ENCODE measurements at places on chromosomes 6 and 20.

DNA sequence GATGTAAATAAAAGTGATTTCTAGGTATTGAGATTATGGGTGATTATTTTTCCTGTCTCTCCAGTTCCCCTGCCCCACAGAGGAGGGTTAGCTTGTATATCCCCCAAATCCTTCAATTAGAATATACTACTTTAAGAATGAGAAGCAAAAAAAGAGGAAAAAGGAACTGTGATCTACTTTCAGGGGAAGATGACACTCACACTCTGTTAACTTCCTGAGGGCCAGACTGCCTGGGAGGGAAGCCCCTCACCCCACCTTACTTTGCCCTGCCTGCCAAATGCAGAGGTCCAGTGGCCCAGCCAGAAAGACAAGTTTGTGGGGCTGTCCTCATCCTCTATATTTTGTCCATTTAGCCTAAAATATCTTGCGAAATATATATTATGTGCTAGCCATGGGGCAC lies 9.2 kb upstream of the LY86 start:
- no peak for DNase-seq

DNA sequence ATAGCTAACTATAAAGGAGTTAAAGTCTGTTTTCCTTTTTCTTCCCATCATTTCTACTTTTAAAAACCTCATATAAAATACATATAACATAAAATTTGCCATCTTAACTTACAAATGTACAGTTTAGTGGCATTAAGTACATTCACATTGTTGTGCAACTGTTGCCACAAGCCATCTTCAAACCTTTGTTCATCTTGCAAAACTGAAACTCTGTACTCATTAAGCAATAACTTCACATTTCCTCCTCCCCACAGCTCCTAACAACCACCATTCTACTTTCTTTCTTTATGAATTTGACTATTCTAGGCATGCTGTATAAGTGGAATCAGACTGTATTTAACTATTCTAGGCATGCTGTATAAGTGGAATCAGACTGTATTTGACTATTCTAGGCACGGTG lies 4.5 kb downstream of the CCDC170 start:
- no peak for DNase-seq

DNA sequence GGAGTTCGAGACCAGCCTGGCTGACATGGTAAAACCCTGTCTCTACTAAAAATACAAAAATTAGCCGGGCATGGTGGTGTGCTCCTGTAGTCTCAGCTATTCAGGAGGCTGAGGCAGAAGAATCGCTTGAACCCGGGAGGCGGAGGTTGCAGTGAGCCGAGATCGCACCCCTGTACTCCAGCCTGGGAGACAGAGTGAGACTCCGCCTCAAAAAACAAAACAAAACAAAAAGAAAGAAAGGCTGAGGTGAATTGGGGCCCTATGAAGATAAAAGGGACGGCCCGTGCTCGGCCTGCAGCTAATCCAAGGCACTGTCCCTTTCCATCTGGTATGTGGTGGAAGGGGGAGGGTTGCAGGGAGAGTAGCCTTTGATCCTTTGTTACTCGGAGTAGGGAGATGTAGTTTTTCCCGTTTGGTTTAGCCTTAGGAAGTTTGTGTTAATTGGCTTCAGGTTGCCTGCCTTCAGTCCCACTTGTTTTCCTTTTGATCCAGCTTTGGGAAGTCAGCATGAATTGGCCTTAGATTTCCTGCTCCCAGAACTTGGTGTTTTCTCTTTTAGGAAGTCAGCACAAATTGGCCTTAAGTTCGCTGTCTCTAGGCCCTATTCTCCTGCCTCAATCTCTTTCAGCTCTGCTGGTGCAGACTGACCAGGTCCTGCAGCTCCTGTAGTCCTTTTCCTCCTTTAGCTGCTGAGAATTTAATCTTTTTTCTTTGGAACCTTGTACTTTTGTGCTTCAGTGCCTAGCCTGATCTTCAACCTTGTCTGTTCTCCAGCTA lies 36.1 kb upstream of the PAQR8 start:
- DNase-seq = peak; percentile 70

GRCh38 chr6:138430361-138431145 lies 26.5 kb downstream of the HEBP2 start:
- no peak for DNase-seq

DNA sequence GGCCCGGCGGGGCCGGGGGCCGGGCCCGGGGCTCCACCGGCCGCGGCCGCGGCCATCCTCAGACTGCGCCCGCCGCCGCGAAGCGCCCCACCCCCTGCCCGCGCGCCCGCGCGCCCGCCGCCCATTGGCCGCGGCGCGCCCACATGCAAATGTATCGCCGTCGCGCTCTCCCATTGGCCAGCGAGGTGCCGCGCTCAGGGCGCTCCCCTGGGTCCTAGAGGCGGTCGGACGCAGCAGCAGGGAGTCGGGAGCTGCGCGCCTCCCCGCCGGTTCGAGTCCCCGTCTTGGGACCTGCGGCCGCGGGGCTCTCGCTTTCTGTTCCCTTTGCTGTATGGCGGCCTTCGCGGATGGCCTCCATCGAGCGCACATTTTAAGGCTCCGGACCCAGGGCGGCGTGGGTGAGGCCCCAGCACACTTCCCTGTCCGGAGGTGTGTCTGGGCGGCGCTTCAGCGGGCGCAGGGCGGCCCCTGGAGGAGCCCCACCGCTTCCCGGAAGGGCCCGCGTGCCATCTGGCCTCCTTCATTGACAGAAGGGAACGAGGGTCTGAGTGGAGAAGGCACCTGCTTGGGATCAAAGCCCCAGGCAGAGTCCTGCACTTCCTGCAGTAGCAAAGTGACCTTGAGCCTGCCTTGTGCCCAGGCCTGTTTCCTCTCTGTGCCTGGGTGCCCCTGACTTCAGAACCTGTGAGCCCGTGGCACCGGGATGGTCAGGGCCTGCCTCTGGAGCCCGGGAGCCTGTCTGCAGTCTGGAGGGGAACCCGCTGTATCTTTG lies at the start of gene CABLES2:
CABLES2 (minus strand) TSS at position 65 of the 772 bp plus-strand sequence; CDS start at position 56, 9 bp downstream.
- DNase-seq = peak; percentile 94

DNA sequence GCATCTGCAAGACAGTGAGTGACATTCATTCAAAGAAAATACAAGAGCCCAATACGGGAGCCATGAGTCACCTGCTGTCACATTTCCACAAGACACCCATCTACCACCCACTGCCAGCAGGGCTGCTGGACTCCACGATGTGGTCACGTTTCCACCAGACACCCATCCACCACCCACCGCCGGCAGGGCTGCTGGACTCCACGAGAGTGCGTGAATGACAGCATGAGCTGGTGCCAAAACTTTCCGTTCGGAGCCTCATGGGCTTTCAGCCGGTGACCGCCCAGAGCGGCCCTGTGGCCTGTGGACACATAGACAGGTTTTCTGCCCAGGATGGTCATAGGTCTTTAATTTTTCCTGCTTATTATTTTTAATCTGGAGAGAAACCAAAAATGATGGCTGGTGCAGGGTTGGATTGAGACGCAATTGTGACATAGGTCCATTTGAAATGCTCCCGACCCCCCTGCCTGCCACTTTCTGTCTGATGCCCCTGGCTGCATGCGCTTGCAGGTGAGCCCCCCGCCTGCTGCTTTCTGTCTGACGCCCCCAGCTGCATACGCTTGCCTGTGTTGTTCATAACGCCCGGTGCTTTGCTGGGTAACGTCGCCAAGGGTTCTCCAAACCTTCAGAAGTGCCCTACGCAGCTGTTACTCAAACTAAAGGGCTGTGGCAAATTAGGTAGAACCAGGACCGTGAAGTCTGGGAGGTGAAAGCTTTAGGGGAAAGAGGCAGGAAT lies 59.1 kb upstream of the SMOC2 start:
- no peak for DNase-seq

GRCh38 chr6:56282391-56282790 lies 35.0 kb upstream of the COL21A1 start:
- no peak for DNase-seq

Data from WERI-Rb-1 (cell line).